Fibroblast of lung (primary cell): ENCODE measurements at places on chromosomes 2 and 18. TPM values are rescaled to one million over a fixed set of nuclear protein-coding genes. Genes with fewer than 3 reads are reported as not detected.

Gene SFTPB
- total RNA-seq = not detected in 2 replicates

Gene HNMT
- total RNA-seq = 139 and 163 TPM in 2 replicates

Gene ZSWIM2
- under 0.01 TPM in 1 of 2 replicates, not detected in the other for total RNA-seq

Gene SLC30A3
- under 0.01 TPM in 1 of 2 replicates, not detected in the other for total RNA-seq

Gene HOXD13
- not detected in 2 replicates for total RNA-seq

Gene GALNT5
- 32.4 and 199 TPM in 2 replicates for total RNA-seq

Gene RAMP1
- 16.0 and 16.4 TPM in 2 replicates for total RNA-seq

Gene TMEM200C
- 0.17 and 0.26 TPM in 2 replicates for total RNA-seq

Gene RPRM
- not detected in 2 replicates for total RNA-seq

Gene BOLL
- total RNA-seq = not detected in 2 replicates

Gene BCL2
- 3.6 and 9.0 TPM in 2 replicates for total RNA-seq

Gene MAP2
- total RNA-seq = 15.7 and 51.0 TPM in 2 replicates

Gene AQP12B
- not detected in 2 replicates for total RNA-seq

Gene MAP3K19
- not detected in 2 replicates for total RNA-seq

Gene PDE1A
- total RNA-seq = 6.7 and 7.1 TPM in 2 replicates

Gene C1QL2
- not detected in 2 replicates for total RNA-seq

Gene RSAD2
- total RNA-seq = 0.77 and 1.7 TPM in 2 replicates

Gene CXCR2
- total RNA-seq = not detected in 2 replicates

Gene RUFY4
- total RNA-seq = not detected in 2 replicates

Gene EMILIN1
- 187 and 251 TPM in 2 replicates for total RNA-seq

Gene MC2R
- total RNA-seq = not detected in 2 replicates

Gene KLHL30
- total RNA-seq = 0.26 and 1.2 TPM in 2 replicates

Gene COL4A4
- 0.17 and 0.51 TPM in 2 replicates for total RNA-seq

Gene GAL3ST2
- 0.17 TPM in 1 of 2 replicates, not detected in the other for total RNA-seq

Gene GLI2
- 3.3 TPM in 2 replicates for total RNA-seq

Gene SLC11A1
- 0.17 and 0.26 TPM in 2 replicates for total RNA-seq

Gene CNGA3
- total RNA-seq = under 0.01 TPM in 2 replicates

Gene ANKRD12
- 53.3 and 62.7 TPM in 2 replicates for total RNA-seq

Gene RAB6D
- total RNA-seq = under 0.01 TPM in 1 of 2 replicates, not detected in the other

Gene DTNB
- total RNA-seq = 4.1 and 5.4 TPM in 2 replicates

Gene CLASP1
- 33.6 and 48.4 TPM in 2 replicates for total RNA-seq

Gene GPAT2
- total RNA-seq = 2.8 and 3.9 TPM in 2 replicates

Gene C2orf80
- total RNA-seq = not detected in 2 replicates

Gene POTEE
- total RNA-seq = not detected in 2 replicates

Gene WDR75
- 46.0 and 54.0 TPM in 2 replicates for total RNA-seq

Gene FBXO48
- 0.26 and 0.33 TPM in 2 replicates for total RNA-seq

Gene GPR39
- total RNA-seq = 0.26 and 1.3 TPM in 2 replicates

Gene FSHR
- under 0.01 TPM in 1 of 2 replicates, not detected in the other for total RNA-seq

Gene M1AP
- total RNA-seq = not detected in 2 replicates

Gene CTLA4
- not detected in 2 replicates for total RNA-seq

Gene NOSTRIN
- 0.50 TPM in 1 of 2 replicates, not detected in the other for total RNA-seq

Gene MYO1B
- total RNA-seq = 113 and 151 TPM in 2 replicates

Gene TDRD15
- total RNA-seq = not detected in 2 replicates

Gene RTP5
- not detected in 2 replicates for total RNA-seq

Gene POMC
- total RNA-seq = 0.66 and 1.8 TPM in 2 replicates
